ENCODE measurements at places on chromosomes 13 and 19. TPM values are rescaled to one million over a fixed set of nuclear protein-coding genes. Genes with fewer than 3 reads are reported as not detected.

DNA sequence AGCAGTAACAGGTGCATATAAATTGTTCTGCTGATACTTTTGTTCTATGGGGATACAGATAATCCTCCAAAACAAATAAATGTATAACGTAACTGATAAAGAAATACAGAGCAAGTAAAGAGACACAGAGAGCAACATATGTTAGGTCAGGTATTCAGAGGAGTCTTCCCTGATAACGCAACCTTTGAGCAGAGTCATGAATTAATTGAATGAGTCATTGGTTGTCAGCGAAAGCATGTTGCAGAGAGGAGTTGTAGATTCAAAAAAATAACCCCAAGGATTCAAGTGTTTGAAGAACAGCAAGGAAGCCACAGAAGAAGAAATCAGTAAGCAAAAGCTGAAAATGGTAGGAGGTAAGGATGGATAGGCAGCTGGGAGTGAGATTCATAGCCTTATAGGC is 245.2 kb downstream of the TBC1D4 start:
- no peak for DNase-seq

DNA sequence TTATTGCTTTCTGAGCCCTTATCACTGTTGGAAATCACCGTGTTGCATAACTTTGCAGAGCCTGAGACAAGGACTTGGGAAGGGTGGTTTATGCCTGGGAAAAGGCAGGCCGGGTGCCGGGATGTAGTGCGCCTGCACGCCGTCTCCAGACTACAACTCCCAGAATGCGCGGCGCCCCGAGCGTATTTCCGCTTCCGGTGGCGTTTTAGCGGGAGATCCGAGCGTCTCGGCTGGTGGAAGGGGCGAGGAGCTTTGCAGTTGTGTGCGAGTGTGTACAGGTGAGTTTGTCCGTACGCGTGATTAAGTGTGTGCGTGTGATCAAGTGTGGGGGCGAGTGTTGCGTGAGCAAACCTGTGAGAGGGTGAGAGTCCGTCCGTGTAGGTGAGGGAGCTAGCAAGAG is 75.4 kb downstream of the PEG3 start:
- peak; percentile 25 for DNase-seq

DNA sequence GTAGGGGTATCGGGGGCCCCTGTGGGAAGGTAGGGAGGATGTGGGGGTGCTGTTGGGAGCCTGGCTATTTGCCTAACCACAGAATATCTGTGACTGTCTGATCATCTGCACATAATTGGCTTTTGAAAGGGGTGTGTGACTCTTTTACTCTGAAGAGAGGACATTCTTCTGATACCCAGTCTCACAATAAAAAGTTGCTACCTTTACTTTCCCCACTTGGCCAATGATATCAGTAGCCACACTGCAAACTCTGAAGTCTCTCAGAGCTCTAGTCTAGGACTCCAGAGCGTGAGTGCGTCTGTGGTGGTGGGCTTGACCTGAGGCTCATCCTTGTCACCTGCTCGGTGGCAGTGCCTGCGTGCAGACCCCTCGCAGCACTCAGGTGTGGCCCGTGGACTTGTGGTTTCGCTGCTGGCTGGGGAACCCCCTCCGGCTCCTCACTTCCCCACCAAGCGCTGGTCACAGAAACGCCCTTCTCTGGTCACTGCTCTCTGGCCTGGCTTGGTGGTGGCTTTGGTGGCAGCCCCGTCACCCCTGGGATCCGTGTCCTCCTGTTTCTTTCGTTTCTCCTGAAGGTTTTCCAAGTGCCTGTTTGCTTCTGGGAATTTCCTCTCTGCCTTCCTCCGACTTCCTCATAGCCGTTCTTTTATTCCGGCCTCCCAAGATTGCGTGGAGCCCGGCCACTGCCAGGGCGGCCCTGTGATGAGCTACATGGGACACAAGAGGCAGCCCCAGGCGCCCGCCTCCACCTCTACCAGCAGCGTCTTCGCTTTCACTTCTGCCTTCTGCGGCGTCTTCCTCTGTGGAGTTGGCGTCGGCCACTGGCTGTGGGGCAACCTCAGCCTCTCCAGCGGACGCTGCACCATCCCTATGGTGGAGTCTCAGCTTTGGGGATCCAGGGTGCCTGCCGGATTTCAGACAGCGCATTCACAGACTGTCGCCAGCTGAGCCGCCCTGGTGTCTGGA is 78.0 kb downstream of the ATP11A start:
- no peak for DNase-seq

DNA sequence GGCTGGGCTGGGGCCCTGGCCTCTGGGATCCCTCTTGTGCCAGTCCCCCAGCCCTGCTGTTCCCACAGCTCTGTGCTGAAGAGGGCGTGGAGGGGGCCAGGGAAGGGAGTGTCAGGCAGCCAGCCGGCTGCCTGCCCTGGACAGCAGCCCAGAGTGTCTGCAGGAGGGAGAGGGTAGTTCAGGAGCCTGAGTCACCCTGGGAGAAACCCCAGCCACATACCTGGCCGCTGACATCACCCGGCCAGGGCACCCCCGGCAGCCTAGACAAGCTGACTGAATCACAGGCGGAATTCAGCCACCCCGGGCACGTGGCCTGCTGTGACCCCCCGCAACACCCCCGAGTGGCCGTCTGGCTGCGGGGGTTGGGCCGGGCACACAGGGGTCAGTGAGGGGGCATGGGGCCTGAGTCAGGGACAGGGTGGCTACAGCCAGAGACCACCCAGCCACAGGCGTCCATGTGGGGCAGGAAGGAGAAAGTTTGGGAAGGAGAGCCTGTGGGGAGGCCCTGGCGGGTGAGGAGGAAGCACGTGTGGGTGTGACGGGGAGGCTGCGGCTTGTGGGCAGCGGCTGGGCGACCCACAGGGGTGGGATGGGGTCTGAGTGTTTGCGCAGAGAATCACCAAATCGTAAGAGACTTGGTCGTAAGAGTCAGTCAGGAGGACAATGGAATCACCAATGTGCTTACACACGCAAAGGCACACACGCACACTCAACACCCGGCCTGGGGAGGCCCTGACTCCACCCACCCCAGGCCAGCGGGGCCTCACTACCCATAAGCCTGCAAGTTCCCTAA is 11.9 kb upstream of the FOSB start:
- DNase-seq = peak; percentile 84

GRCh38 chr13:24271231-24271600 is 38.2 kb upstream of the C1QTNF9 start:
- DNase-seq = no peak

DNA sequence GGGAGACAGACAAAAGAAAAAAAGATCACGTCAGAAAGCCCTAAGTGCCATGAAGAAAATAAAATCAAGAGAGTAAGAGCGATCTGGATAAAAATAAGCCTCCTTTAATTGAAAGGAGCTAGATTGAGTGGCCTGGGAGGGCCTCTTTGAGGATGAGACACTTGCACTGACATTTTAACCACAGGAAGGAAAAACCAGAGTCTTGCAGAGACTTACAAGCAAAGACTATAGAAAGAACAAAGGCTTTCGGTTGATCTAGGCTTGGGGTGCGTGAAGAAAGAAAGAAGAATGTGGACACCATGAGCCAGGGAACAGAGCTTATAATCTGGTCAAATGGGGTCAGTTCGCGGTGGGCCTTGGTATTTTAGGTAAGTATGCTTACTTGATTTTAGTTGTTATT is 342.7 kb downstream of the COG6 start:
- DNase-seq = peak; percentile 25

DNA sequence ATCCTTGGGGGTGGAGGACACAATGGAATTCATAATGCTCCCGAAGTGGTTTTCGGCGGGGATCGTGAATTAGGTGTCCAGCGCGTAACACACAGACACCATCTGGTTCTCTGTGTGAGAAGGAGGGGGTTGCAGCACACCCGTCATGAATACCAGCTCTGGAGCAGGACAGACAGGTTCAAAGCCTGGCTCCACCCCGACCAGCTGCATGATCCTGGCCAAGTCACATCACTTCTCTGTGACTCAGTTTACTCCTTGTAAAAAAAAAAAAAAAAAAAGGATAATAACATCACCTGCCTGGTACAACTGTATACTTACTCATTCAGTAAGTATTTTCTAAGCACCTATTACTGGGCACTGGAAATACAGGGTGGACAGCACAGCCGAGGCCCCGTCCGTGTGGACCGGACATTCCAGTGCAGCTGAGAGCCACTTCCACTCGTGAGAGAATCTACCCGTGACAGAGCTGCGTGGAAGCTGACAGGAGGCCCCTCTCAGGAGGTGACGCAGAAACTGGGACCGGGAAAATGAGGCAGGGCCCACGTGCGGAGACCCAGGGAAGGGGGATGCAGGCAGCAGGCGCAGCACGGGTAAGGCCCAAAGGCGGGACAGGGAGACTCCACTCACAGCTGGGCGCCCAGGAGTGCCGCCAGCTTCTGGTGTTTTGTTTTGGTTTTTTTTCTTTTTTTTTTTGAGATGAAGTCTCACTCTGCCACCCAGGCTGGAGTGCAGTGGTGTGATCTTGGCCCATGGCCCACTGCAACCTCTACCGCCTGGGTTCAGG is 12.0 kb downstream of the RDH13 start:
- no peak for DNase-seq

DNA sequence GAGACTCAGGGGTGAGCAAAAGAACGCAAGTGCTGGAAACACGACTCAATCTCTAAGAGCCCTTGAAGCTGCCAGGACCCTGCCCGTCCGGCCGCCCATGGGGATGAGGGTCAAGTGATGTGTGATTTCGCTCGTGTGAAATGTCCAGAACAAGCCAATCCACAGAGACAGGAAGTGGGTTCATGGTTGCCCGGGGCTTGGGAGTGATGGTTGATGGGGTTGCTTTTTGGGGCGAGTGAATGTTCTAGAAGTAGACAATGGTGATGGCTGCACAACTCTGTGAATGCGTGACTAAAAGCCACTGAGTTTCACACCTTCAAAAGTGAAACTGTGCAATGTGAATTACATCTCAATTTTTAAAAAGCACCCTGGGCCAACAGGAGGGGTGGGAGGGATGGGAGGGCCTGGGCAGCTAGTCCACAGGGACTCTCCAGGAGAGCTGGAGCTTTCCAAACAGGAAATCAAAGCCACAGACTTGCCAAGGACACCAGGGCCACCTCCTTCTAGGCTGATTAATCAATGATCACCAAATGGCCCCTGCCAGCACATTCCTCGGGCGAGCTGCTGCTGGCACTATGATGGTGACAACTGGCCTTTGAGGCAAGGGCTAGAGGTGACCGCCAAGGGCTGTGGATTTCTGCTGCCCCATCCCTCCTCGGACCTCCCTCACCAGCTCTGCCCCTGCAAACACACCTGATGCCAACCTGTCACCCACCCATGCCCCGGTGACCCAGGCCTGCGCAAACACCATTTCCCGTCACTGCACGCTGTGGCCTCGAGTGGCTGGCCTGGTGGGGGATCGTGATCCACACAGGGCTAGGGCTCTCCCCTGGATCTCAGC is 14.0 kb downstream of the DPP9 start:
- no peak for DNase-seq

DNA sequence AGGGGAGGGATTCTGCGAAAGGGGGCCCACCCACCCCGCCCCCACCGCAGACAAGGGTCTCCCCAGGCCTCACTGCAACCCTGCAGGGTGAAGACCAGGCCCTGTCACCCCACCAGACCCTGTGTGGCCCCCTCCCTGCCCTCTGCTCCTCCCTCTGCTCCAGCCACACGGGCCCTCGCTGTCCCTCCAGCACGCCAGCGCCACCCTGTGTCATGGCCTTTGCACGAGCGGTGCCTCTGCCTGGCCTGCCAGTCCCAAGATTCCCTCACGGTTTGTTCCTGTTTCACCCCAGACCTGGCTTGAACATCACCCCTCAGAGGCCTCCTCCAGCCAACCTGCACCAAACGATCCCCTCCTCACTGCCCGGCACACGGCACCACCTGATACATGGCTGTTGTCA is 27.3 kb downstream of the PIP5K1C start:
- no peak for DNase-seq

GRCh38 chr13:114309086-114309485 is 5.2 kb upstream of the CHAMP1 start:
- no peak for DNase-seq

DNA sequence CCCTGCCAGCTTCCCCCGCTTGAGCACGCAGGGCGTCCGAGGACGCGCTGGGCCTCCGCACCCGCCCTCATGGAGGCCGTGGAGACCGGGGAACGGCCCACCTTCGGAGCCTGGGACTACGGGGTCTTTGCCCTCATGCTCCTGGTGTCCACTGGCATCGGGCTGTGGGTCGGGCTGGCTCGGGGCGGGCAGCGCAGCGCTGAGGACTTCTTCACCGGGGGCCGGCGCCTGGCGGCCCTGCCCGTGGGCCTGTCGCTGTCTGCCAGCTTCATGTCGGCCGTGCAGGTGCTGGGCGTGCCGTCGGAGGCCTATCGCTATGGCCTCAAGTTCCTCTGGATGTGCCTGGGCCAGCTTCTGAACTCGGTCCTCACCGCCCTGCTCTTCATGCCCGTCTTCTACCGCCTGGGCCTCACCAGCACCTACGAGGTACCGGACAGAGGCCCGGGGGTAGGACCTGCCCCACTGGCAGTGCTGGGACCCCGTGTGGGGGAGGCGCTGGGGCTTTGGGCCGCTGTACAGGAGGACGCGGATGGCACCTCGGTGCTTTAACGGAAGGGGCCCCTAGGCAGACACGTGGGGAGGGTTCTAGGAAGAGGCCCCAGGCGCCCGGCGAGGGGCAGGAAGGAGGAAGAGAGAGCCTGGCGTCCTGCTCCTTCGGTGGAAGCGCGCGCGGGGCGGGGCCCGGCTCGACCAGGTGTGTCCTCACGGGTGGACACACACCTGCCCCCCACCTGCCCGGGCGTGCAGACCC is 681 bp downstream of the SLC5A5 start:
- DNase-seq = peak; percentile 84

- DNase-seq = no peak
These were observed 9.1 kb downstream of the SOX21 start for GRCh38 chr13:94703271-94703670.

- DNase-seq = peak; percentile 53
These were observed 45.7 kb downstream of the NAA16 start for GRCh38 chr13:41356786-41357185.

- DNase-seq = peak; percentile 31
These were observed at the start of gene IL17D for GRCh38 chr13:20702915-20703779. IL17D (plus strand) TSS chr13:20703699; CDS start chr13:20704002, 303 bp downstream.

DNA sequence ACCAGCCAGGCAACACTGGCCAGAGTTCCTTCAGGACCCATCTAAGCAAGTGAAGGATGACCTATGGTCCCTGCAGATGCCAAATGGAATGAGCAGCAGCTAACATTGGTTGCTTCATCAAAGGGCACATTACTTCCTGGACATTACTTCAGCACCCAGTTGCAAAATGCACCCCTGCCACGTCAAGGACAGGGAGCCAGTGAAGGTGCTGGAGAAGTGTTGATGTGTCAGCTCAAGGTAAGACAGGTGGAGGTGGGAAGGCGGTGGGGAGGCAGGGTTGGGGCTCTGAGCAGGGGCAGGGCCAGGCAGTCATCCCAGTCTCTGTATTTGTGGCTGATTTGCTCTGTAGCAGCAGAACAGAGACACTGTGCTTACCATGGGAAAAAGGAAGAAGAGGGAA is 14.6 kb downstream of the CSNK1A1L start:
- DNase-seq = no peak

- DNase-seq = peak; percentile 75
These were observed 64.2 kb upstream of the UQCRFS1 start for GRCh38 chr19:29277102-29277501.

The ZNF154 gene
- 0.61 TPM for total RNA-seq

The USHBP1 gene
- not detected for total RNA-seq

The LILRA1 gene
- total RNA-seq = not detected

The TMEM59L gene
- total RNA-seq = 0.24 TPM

The FXYD7 gene
- 0.77 TPM for total RNA-seq

The KLHL1 gene
- total RNA-seq = not detected

Data from activated CD4-positive, alpha-beta memory T cell treated with anti-CD3 and anti-CD28 coated beads for 36 hours (primary cell).